Stimulated activated CD4-positive, alpha-beta T cell treated with anti-CD3 and anti-CD28 coated beads, Interleukin-4, amount 100 ng/mL, for 4 hours (primary cell): ENCODE measurements at places on chromosomes 5 and 9.
A peak's percentile ranks its signal among the peaks of the same experiment; 100 is the strongest.

GRCh38 chr5:59565551-59565950 is 328.0 kb downstream of the PDE4D start:
- no peak for DNase-seq

DNA sequence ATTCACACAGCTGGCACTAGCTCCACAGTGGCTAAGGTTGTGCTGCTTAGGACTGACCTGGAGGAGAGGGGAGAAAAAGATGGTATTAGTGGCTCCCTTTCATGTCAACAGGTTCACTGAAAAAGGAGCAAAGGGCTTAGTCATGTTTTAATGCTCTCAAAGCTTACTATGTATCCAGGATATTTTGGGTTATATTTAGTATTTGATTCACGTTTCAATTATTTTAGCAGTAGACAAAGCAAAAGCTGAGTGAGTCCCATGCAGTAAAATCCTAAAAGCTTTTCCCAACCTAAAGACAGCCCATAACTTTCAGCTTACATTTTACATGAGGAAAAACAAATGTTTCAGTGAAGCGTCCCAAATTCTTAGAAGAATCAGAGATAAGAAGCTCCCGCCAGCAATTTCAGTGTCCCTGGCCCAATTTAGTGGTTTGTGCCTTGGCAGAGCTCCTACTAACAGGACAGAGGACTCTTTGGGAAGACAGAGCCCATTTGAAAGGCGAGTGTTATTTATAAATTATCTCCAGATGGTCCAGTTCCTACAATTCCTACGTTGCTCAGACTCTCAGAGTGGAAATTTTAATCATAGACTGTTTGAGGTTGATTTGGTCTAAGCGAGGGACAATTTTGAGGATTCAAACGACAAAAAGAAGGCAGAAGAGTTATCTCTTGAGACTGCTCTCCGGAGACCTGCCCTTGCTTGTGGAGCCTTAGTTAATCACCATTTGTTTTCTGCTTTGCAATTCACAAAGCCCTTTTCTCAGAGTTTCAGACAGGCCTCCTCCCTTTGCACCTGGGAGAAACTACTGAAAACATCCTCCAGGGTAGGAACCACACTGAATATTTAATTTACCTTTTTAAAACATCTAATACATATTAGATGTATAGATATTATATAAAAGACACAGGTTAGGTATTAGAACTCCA is 225.0 kb upstream of the ANKRD55 start:
- no peak for DNase-seq

DNA sequence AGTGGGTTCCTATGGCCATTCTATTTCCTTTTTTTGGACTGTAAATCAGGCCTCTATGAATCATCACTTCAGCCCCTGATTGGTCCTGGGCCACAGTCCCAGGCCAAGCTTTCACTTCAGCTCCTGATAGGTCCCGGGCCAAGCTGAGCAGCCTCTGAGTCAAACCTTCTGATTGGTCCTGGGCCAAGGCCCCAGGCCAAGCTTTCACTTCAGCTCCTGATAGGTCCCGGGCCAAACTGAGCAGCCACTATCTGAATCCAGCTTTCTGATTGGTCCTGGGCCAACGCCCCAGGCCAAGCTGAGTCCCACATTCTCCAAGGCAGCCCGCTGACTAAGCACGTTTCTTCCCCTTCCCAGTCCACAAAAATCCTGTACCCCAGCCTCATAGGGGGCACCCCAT is 1972.9 kb upstream of the ACO1 start:
- DNase-seq: no peak

- no peak for DNase-seq
These were observed 161.1 kb upstream of the TBCA start for GRCh38 chr5:77937015-77937908.

DNA sequence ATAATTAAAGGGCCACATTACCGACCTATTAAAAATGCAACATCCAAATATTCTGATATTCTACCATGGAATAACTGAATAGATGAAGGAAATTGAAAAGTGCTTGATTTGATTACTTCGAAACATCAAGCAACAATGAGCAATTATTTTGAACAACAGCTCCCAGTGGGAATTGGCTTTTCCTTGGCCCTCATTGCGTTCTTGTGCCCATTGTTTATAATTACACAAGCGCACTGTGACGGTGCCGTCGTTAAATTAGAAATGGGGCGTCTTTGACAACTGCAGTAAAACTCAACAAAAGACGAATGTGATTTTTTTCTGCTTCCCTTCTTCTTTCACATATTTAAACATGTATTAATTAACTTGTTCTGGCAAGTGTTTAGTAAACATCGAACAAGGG is 61.6 kb downstream of the CDH6 start:
- DNase-seq: no peak

GRCh38 chr9:13064676-13065075 is 214.8 kb downstream of the MPDZ start:
- DNase-seq: no peak

DNA sequence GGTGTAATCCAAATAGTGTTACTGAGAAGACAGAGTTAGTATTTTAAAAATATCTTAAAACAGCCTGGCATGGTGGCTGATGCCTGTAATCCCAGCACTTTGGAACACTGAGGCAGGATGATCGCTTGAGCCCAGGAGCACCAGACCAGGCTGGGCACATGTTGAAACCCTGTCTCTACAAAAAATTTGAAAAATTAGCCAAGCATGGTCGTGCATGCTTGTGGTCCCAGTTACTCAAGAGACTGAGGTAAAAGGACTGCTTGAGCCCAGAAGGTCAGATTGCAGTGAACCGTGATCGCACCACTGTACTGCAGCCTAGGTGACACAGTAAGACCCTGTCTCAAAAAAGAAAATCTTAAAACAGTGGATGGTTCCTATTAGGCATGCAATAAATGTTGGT is 12.4 kb downstream of the IFNA1 start:
- DNase-seq: no peak

DNA sequence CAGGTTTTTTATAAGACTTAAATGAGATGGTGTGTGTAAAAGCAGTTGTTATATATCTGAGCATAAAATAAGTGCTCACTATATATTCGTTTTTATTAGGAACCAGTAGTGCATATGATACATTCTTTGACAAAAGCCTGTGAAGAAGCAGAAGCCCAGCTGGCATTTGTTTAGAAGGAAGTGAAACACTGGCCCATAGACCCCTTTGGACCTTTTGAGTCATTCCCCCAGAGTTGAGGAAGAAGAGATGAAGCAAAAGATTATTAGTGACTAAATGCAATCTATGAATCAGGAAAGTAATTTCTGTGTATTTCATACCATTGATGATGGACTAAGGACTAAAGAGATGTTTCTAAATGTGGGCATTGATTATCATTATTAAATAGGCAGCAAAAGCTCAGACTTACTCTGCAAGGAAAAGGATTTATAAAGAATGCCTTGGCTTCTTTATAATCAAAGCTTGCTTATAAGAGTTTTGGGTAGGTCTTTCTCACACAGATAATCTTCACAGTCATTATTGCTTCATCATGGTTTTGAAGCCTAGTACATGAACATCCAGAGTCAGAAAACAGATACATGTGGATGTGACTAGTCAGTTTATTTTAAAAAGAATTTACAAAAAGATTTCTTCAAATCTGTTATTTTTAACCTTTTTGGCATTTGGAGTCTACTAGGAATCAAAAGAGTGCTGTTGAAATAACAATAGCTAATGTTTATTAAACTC is 16.9 kb upstream of the FER start:
- DNase-seq: no peak

- no peak for DNase-seq
These were observed 49.3 kb upstream of the GNA14 start for GRCh38 chr9:77697238-77697984.

- DNase-seq: no peak
These were observed 20.3 kb downstream of the OSTF1 start for GRCh38 chr9:75108571-75108970.

- DNase-seq: no peak
These were observed 581.9 kb upstream of the BRINP1 start for GRCh38 chr9:119951090-119951489.

DNA sequence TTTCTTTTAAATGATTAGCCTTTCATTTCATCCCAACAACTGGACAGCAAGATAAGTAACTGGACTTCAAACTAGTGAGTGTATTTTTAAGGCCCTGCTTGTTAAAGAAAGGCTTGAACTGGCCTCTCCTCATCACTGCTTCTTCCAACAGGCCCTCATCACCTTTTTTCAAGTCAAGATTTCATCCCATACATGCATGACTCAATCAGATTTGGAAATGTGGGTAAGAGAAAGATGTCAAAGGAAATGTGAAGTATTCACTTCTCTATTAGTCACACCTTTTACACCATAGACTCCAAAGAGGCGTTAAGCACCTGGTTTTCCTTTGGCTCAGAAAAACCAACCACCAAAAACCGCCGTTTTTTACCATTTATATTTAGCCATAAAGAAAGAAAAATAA is 4.9 kb downstream of the NR4A3 start:
- no peak for DNase-seq

DNA sequence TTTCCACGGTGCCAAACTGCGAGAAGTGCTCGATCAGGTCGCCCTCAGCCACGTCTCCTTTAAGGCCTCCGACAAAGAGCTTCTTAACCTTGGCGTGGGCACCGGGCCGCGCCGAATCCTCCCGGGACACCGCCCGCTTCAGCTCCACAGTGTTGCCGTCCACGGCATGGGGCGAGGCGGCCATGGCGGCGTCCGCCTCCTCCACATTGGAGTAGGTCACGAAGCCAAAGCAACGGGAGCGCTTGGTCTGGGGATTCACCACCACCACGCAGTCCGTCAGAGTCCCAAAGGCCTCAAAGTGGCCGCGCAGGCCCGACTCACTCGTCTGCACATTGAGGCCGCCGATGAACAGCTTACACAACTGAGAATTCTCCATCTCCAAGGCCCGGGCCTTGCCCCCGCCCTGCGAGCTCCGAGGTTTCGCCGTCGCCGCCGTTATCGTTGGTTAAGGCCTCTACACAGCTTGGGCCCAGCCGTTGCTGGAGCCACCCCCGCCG is 424 bp downstream of the HNRNPA0 start:
- no peak for DNase-seq

DNA sequence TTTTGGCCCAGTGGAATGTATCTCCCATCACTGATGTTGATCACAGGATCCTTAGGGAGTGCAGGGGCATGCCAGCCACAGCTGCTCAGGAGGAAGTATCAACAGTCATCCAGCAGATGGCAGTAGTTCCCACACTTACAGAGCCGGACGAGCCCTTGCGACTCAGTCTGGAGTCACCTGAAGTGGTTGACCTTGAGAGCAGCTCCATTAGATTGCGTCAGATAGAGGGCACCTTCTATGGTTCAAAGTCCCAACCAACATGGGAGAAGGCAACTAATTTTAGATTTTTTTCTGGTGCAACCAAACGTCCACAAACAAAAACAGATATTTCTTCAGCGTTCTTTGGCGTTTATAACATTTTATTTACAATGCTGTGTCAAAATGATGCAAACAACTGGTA is 124.5 kb downstream of the EGFLAM start:
- peak; percentile 30 for DNase-seq

DNA sequence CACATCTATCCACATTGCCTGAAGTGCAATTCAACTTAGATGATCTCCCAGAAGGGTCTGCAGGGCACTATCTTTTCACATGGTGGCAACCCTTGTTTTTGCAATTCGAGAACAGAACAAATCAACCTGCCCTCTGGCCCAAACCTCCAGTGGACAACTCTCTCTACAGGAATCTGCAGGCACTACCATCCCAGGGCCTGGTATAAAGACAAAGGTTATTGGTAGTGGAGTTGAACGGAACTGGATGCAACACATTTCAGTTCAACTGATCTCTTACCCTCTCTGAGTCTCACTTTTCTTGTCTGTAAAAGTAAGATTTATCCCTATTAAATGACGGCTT is 153.2 kb upstream of the EGFLAM start:
- no peak for DNase-seq

DNA sequence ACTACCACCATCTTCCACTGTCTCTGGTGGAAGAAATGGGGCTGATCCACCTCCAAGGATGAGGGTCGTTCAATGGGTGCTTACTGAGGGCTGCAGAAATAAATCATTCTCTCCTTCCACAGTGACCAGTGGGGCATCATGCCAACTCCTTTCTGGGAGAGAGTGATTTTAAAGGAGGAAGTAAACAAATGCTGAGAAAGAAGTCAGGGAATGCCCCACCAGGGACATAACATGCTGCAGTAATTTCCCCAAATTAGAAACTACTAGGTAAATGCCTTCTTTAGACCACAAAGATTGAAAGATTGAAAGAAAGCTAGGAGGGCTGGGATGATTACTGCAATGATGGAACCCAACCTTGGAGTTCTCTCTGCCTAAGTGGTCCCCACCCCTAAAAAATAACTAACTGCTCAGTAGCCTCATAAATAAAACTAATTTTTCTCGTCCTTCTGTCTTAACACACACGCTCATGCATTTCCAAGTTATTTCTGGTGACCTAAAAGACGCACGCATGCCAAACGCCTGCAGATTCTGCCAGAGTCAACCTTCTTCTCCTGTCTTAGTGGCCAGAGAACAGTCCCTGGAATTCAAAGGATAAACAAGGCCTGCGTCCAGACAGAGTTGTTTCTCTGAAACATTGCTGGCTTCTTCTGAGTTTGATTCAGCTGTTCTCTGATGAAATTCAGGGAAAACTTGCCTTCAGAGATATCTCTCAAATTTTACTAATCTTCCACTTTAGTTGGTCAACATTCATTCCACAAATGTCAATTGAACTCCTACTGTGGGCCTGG is 250.0 kb downstream of the NR3C1 start:
- no peak for DNase-seq

GRCh38 chr9:10041726-10042229 is 571.0 kb downstream of the PTPRD start:
- no peak for DNase-seq

DNA sequence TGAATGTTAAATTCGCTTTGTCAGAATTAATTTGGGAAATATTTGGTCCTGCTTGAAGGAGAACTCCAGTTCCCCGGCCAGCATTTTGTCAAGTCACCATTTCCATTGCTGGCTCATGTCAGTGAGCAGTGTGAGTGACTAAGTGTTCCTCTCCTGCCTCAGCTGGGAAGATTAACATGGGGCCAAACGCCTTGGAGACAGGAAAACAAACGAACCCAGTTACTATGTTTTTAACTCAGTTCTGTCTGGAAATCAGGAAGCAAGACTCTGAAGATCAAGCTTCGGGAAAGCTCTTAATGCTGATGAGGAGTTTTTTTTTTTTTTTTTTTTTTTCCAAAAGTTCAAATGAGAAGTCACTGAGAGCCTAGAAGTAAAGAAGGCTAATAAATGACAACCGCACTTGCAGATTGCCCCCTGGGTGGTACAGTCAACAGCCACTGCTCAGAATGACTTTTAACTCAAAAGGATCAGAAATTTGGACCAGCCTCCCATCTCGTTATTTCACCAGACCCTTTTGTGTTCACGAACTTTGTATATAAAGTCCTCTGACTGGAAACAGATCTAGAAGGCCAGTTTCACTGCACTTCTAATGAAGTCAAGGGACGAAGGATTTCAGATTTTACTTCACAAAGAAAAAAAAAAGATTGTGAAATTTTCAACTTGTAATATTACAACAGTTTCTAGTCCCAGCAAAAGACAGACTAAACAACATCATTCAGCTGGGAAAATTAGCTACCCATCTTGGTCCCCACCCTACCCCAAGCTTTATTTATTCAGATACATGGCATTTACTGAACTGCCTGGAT is 121.3 kb downstream of the LHFPL2 start:
- no peak for DNase-seq

DNA sequence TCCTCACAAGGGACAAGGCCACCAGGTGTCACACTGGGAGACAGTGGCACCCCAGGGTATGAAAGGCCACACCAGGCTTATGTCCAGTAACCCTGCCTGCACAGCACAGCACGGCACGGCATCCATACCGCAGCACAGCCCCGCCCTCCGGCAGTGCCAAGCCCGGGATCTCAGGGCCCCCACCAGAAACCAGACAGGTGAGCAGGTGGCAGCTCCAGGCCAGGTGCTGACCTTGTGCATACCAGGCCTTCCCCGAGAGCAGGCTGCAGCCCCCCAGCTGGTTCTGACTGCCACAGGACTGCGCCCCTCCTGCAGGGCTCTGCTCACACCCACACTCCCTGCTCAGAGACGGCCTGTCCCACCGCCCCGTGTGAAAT is 56.5 kb downstream of the ADAMTS2 start:
- DNase-seq: no peak
